T-helper 22 cell (primary cell): ENCODE measurements at places on chromosomes 3 and 15.

- DNase-seq: no peak
Observed at GRCh38 chr3:51819709-51820406, 40.8 kb upstream of the IQCF6 start.

DNA sequence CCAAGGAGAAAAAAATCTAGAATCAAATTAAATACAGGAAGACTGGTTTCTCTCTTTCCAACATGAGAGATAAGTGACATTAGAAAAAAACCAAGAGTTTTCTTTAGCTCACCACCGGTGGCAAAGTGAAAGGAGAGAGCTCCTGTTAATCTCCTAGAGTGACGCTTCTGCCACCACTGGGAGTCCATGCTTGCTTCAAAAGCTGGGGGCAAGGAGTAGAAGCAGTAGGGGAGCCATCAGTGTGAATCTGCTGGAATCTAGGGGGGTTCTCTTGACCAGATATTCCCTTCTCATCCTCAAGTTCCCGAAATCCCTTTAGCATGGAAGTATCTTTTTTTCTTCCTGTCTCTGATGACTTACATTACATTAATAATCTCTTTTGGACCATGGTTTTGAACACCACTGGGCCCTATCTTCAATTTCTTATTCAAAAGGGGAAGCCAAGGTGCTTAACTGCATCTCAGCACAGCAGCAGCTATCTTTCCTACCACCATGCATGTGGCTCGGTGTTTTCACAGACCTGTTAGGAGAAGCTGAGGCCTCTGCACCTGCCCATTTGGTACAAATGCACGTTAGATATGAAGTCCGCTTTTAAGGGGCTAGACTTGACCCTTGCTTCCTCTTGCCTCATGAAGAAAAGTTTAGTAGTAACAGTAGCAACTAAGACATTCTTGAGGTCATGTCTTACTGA lies 6.6 kb upstream of the ICE2 start:
- no peak for DNase-seq

DNA sequence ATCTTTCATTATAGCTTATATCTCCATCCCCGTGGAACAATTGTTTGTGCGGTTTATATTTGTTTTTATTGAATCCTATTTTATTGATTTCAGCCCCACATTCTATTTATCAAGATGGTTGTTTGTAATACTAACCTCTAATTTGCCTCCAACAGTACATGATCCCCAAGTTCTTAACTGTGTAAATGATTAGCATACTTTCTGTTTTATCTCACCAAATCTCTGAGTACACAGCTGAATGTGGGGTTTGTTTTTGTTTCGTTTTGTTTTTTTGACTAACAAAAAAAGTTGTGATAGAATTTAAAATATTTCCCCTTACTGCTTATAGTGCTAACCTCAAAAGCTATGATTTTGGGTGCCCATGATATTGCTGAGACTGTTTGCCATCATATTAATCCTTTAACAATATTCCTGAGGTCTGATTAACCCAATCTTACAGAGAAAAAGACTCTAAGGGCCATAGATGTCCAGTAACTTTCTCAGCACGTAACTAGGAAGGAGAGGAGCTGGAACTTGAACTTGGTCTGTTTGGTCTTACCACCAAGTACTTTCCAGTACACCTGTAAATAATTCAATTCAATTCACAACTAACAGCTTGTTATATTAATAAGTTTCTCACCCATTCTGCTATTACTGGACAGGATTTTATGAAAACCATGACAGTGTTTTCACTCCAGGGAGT lies 789.8 kb downstream of the TUSC7 start:
- no peak for DNase-seq

DNA sequence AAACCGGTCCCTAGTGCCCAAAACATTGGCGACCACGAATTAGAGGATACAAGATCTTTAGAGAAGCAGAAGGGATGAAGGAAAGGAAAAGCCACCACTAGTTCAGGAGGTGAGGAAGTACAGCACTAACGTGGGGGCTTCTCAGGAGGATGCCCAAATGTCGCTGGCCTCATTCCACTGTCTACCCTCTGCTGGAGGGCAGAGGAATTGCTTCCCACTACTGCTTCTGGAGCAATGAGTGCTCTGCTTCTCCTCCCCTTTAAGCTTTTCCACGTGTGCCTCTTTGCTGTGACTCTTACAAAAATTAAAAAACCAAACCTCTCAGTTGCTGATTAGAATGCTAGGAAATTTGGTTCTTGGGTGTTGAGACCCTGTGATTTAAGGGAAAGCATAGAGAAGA lies 281.3 kb downstream of the CLSTN2 start:
- no peak for DNase-seq

DNA sequence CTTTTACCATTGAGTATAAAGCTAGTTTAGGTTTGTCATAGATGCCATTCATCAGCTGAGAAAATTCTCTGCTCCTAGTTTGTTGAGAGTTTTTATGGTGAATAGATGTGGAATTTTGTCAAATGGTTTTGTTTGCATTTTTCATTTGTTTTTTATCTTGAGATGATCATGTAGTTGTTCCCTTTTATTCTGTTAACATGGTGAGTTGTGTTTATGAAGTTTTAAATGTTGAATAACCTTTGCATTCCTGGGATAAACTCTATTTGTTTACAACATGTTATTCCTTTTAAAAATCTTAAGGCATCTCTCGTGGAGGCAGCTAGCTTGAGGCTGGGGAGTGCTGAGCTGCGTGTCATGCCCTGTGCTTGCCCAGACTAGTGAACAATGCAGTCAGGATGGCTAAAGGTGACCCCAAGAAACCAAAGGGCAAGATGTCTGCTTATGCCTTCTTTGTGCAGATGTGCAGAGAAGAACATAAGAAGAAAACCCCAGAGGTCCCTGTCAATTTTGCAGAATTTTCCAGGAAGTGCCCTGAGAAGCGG lies 48.5 kb downstream of the ANAPC13 start:
- no peak for DNase-seq

GRCh38 chr3:69647511-69648110 lies 91.7 kb upstream of the MITF start:
- DNase-seq: no peak

DNA sequence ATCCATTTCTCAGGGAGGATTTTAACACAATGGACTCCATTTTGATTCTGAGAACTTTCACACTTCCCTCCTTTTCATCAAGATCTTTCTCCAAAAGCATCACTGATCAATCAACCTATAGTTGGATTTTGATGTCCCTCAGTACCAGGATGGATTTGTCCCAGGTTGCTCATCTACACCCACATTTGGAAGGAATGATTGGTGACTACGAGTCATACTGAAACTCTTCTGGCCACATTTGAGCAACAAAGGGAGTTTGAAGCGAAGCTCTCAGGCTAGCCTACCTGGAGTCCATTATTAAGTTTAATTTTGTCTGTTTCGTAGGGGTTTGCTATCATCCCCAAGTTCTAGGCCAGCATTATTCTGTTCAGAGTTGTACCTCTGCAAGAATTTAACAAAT lies 31.3 kb upstream of the ATP8B4 start:
- no peak for DNase-seq

DNA sequence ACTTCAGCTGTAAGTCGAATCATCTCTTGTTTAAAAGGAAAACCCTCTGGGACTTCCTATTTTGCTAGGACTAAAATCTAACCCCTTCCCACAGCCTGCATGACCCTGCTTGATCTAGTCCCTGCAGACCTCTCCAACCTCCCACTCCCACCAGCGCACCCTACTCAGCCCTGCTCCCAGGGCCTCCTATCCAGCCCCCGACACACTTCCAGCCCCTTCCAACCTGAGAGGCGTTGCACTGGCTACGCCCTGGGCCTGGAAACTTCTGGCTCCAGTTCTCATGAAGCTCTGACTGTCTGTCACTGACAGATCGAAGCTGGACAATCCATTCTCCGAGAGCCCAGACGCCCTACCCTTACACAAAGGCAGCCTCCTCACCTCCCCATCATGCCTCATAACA lies 21.8 kb downstream of the NTRK3 start:
- no peak for DNase-seq

- DNase-seq: no peak
Observed at GRCh38 chr15:68410466-68411342, 21.3 kb downstream of the ITGA11 start.

DNA sequence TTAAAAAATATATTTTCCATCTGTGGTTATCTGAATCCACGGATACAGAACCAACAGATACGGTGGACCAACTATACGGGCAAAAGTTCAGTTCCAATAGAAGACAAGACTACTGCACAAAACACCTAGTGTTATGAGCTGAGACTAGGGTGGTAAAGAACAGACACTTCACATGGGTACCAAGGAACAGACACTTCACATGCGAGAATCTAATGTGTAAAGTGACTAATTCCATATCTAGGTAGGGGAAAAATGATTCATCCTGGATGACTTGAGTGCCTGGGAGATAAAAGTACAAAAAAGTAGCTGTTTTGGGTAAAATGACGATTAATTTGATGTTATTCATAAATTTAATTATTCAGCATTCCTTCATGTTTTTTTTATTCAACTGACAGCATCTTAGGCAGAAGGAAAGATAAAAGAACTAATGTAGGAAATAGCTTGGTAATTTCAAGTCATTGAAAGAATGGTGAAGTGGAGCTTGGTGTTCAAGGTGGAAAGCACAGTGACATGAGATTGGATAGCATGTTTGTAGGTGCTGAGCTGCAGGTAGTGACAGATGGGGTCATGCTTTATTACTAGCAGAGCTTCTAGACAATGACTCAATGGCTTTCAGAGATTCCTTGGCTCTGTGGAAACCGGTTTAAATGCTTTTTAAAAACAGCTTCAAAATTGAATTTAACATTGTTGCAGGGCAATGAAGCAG lies 5.2 kb downstream of the CD200 start:
- DNase-seq: no peak

DNA sequence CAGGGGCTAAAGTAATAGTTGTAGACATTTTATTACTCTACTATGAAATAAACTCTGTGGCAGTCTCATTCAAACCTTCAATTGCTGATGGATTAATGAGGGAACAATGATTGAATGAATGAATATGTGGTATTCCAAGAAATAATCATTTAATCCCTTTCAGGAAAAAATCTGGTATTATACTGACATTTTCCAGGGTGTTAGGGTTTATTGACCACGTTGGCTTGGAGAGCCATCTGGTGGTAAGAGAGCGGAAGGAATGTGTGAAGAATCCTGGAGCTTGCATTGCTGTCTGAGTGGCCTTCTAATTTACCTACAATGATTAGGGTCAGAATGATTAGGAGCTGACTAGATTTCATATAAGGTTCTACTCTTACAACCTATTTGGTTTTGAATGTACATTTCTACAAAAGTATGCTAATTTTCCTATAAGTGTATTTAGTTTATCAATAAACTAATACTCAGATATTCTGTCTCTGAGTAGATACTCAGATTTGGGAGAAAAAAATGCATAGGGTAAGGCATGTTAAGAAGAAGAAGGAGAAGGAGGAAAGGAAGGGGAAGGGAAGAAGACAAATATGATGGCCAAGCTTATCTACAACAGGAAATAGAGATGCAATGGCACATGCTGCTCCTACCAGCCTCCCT lies 249.9 kb downstream of the ROBO1 start:
- no peak for DNase-seq
